ENCODE measurements at places on chromosomes 6 and 20.
A peak's percentile ranks its signal among the peaks of the same experiment; 100 is the strongest.

DNA sequence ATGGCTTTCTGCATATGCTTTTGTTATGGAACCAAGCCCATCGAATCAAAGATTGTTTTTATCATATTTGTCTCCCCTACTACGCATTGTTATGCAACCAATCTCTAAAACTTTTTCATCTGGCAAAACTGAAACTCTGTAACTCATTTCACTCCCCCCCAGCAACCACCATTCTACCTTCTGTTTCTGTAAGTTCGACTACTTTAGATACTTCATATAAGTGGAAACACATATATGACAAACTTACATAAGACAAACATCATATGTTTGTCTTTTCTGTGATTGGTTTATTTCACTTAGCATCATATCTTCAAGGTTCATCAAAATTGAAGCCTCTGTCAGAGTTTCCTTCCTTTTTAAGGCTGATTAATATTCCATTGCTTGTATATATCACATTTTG is 34.8 kb downstream of the CEP57L1 start:
- DNase-seq, result no peak

DNA sequence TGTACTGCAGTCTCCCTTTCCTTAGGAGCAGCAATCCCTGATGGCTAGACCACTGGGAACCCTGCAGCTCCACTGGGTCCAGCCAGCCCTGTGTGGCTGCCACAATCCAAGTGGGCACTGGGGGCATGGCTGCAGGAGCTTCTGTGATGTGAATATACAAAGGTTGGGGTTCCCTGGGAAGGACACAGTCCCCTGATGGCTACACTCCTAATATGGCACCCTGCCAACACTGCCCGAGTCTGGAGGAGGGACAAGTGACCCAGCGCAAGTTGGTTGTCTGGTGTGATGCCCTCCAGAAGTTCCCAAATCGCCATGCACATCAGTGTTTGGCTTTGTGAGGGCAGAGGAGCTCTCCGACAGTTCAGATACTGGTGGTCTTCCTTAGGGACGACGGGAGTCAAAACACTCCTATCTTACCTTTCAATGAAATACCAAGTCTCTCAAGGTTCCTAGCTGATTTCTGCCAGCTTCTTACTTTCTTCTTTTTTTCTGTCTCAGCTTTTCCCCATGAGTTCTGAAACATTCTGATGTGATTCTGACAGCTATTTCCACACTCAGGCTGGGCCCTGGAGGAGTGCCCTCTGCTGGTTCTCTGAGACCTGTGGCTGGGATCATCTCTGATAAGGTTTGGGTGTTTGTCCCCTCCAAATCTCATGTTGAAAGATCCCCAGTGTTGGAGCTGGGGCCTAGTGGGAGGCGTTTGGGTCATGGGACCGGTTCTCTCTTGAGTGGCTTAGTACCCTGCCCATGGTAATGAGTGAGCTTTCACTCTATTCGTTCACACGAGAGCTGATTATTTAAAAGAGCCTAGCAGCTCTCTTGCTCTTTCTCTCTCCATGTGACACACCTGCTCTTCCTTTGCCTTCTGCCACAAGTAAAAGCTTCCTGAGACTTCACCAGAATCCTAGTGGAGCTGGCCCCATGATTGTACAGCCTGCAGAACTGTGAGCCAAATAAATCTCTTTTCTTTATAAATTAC is 15.5 kb upstream of the ZFP57 start:
- peak; percentile 65 for DNase-seq

DNA sequence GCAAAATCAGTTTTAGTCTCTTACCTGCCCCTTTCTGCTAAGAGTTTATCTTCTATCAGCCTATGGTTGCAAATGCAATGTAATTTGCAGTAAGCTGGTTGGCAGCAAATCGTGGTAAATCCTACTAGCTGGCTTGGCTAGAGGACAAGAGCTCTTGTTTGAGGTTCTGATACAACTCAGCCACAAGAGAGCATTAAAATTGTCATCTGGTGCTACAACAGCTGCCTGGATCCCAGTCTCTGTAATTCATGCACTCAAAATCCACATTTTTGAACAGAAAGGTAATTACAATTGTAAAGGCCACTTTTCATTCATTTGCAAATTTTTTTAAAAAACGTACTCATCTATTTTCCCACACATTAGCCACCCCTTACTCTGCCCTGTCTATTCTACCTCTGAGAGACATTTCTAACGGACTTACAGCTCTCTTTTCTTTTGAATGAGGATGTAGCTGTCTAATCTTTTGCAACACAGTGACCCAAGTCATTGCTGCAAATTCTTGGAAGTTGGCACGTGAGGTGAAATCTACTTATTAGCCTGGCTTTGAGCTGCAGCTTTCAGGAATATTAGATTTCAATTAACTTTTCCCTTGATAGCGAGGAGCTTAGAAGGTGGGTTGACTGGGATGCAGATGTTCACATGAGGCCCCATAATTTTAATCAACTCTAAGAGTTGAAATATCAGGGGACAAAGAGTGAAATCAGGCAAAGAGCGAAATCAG is 54.0 kb upstream of the FAM184A start:
- no peak for DNase-seq

GRCh38 chr20:41003143-41003935 is 25.3 kb upstream of the TOP1 start:
- peak; percentile 60 for DNase-seq

DNA sequence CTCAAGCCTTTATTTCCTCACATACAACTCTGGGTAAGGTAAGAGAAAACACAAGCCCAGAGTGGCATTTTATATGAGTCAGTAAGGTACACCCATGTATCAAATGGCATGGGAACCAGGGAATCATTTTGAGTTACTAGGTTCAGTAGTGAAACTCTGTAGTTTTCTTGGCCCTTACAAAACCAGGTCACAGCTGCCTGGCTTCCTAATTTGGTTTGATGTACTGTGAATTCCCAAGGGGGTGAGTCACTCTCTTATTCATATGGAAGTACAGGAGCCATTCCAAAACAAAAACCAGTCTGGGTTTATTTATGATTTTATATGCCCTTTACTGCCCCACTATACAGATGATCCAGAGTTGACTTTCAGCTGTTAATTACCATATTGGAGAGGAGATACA is 70.7 kb downstream of the PDE7B start:
- peak; percentile 47 for DNase-seq

DNA sequence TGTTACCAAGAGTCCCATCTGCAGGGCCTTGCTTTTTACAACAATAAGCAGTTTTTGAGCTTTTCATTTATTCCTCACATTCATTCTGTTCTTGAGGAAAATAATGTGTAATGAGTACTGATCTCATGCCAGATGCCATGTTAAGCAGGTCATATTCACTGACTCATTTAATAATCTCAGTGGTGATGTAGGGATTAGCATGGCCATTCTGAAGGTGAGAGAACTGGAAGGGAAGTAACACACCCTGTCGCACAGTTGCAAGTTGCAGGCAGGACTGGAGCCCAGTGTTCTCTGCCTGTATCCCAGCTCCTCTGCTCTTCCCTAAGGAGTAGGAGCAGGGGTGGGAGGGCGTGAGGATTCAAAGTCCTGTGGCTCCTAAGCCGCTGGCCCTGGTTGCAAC is 5.6 kb downstream of the PCIF1 start:
- DNase-seq, result no peak

GRCh38 chr6:55239099-55239498 is 64.8 kb downstream of the HCRTR2 start:
- DNase-seq, result no peak
